ENCODE measurements at places on chromosomes 1 and 21.

DNA sequence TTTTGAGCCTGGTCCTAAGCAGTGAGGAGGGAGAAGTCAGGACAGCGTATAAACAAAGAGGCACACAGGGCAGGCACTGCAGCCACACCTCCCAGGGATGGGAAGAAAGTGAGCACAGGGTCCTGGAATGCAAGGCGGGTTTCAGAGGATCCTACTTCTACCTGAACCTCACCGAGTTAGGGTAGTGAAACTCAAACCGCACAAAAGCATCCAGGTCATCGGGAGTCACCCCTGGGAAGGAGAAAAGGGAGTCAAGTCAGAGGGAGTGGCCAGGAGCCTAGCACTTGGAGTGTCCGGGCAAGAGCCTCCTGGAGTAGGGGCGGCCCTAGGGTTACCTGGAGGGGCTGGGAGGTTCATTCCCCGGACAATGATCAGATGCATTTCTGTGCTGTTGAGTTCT is 10.6 kb downstream of the CC2D1B start:
- no peak for DNase-seq

- peak; percentile 93 for DNase-seq
Measured at GRCh38 chr1:110338309-110338885, 780 bp upstream of the RBM15 start.

DNA sequence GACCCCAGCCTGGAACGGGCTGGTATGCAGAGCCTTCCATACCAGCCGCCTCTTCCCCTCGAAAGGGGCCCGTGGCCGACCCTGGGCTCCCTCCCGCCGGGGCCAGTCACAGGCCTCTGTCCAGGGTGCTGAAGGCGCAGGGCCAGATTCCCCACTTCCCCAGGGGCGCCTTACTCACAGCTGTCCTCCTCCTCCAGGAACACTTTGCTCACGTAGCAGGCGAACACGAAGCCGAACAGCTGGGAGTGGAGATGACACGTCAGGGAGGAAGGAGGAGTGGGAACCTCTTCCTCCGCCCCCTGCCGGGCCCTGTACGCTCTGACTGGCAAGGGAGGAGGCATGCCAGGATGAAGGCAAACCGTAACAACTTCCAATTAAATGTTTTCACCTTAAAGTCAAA is 57.3 kb downstream of the NKAIN1 start:
- DNase-seq, result peak; percentile 64

- peak; percentile 60 for DNase-seq
Measured at GRCh38 chr1:67532452-67533216, 102.4 kb upstream of the SERBP1 start.

GRCh38 chr1:91765293-91765692 is 120.7 kb downstream of the TGFBR3 start:
- no peak for DNase-seq

All from SHP77 treated with DMSO at 0.1 percent for 48 hours (cell line).